ENCODE measurements at places on chromosomes 1 and 21. TPM values are rescaled to one million over a fixed set of nuclear protein-coding genes. Genes with fewer than 3 reads are reported as not detected.

CLDN14 gene
- total RNA-seq: not detected

OR2T34 gene
- total RNA-seq: not detected

SLAMF1 gene
- total RNA-seq: 70.6 TPM

CTSS gene
- total RNA-seq: 111 TPM

SLAMF9 gene
- not detected for total RNA-seq

HHAT gene
- total RNA-seq: 1.3 TPM

GOLT1A gene
- not detected for total RNA-seq

ETV3L gene
- total RNA-seq: not detected

CD34 gene
- total RNA-seq: 0.05 TPM

ACOT11 gene
- total RNA-seq: 1.9 TPM

RGS7 gene
- not detected for total RNA-seq

- DNase-seq: no peak
Observed at GRCh38 chr1:232521660-232522059, 108.3 kb downstream of the SIPA1L2 start.

GRCh38 chr1:88727205-88727604, 43.1 kb downstream of the PKN2 start:
- DNase-seq: no peak

GRCh38 chr1:18536356-18536755, 55.6 kb downstream of the KLHDC7A start:
- no peak for DNase-seq

DNA sequence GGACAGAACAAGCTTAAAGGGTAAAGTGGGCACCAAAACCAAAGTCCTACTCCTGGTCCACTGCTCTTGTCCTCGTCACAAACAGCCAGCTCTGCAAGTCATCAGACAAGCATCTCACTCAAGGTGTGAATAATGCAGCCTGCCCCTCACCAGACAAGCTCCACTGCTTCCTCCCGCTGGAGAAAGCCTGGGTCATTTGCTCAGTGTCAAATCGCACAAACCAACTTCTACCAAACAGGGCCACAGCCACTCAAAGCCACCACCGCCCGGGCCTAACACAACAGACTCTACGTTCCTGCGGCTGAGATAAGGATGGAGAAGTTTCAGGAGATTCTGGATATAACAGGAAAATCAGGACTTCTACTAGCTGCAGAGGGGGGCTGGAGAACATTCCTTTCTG, 3.3 kb downstream of the SSBP3 start:
- no peak for DNase-seq

DNA sequence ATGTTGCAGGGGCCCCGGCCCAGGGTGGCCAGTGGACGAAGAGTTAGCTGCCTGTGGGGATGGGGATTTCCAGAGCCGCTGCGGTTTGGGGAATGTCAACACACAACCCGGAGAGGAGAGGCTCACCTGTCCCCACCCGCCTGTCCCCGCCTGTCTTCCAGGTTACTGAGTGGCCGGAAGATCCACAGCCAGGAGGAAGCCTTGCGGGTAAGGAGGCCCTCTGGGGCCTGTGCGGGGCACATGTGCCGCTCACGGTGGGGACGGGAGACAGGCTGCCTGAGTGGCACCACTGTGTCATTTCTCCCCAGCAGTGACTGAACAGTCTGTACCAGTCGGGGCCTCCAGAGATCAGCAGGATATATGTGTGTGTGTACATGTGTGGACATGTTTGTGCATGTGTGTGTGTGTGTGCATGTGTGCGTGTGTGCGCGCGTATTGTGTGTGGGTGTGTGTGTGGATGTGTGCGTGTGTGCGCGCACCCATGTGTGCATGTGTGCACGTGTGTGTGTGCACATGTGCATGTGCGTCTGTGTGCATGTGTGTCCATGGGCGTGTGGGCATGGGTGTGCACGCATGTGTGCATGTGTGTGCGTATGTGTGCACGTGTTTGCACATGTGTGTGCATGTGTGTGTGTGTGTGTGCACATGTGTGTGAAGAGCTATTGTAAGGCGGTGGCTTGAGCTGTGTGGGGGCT, 25.6 kb downstream of the CSTB start:
- no peak for DNase-seq

GRCh38 chr1:51175278-51175677, 60.8 kb upstream of the RNF11 start:
- no peak for DNase-seq

DNA sequence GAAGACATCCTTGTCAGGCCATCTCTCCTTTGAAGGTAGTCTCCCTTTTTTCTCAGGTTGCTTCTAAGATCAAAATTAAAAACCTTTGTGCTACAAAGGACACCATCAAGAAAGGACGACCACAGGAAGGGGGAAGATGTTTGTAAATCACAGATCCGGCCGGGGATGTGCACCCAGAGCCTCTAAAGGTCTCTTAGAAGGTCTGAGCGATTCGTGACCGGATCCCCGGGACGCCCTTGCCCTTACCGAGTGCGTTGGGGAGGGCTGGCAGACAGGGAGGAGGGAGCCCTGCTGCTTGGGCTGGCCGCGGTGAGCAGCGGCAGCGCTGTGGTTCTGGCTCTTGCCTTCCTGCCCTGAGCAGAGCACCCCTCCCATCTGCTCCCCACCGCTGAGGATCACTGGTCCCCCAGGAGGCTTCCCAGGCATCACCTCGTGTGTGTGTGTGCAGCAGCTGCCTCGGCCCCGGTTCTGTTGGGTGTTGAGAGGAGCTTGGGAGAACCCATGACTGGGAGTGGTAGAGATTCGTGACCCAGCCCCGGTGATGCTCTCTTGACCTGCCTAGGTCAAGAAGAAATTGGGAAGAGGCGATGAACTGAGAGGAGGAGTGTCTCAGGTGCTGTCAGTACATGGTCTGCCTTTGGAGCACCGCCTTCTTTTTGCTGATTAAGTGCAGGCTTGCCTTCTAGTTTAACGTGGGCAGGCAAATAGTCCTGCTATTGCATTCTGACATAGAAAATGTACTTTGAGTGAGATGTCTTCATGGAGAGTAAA, 34.5 kb downstream of the AGPAT3 start:
- no peak for DNase-seq

GRCh38 chr21:25509862-25510261, 97.4 kb downstream of the MRPL39 start:
- no peak for DNase-seq

- DNase-seq: no peak
Observed at GRCh38 chr1:224609333-224609732, 6.8 kb upstream of the CNIH3 start.

DNA sequence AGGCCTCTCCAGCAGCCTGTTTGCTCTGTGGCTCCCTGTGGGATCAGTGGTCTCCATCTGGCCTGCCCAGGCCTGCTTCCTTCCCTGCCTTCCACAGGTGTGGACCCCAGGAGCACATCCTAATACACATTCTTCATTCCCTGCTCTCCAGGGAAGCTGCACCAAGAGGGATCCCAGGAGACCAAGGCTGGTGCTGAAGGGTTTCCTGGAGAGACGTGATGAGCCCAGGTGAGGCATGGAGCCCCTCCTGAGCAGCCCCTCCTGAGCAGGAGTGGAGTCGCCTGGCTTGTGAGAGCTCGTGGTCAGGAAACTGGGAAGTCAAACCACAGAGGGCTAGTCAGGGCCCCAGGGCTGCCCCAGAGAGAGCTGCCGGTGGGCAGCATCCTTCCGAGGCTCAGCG, 561.4 kb downstream of the MATN1 start:
- DNase-seq: no peak

DNA sequence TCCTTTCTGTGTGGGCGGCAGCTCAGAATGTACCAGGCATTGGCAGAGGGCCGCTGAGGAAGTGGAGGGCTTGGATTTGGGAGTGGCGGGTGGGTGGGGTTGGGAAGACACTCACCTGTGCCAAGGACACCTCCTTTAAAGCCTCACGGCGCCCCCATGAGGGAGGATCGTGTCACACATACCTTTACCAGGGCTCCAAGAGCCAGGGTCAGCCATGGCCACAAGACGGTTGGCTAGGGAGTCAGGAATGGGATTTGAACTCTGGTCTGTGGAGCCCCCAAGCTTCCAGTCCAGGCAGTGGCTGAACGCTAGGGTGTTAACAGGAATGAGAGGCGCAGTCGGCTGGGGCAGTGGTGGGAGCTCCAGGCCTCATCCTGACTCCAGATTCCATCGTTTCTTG, 4.6 kb downstream of the NBL1 start:
- DNase-seq: peak; percentile 33

- no peak for DNase-seq
Observed at GRCh38 chr1:10456048-10456447, 6.2 kb downstream of the CORT start.

DNA sequence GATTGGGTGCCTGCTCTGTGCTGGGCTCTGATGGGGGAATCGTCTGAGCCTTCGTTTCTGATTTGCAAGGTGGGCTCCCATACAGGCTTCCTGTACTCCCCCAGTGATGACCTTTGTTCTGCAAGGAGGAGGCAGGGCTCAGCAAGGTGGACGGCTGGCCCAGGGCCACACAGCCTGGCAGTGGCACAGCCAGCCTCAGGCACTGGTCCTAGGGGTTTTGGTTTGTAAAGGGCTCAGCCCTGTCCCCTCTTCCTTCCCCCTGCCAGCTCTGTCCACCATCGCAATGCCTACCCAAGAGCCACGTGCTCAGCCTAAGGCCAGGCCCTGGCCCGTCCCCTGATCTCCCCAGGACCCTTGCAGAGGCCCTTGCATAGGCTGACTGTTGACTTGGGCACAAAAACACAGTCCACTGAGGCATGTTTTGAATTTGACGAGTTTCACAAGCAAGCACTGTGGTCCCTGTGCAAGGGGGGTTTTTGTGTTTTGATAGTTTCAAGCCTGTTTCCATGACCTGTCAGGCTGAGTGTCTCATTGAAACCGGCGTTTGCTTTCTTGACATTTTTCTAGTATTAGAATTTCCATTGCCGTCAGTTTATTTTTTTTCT, 39.5 kb upstream of the TNFRSF1B start:
- no peak for DNase-seq

DNA sequence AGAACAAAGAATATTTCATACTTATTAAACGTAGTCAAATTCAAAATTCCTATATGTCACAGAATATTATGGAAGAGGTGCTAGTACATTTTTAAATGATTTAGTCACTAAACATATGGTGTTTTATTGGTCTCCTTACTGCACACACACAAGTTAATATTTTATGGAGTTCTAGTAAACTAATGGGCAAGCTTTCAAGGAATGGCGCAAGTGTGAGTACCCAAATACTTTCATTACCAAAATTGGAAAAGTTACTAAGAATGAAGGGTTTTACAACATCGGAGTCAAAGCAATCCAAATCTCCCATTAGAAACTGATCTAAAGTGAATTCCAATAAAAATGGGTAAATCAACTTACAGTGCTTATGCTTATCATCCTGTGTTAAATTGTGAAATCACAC, 921.9 kb downstream of the ADGRL2 start:
- DNase-seq: no peak

DNA sequence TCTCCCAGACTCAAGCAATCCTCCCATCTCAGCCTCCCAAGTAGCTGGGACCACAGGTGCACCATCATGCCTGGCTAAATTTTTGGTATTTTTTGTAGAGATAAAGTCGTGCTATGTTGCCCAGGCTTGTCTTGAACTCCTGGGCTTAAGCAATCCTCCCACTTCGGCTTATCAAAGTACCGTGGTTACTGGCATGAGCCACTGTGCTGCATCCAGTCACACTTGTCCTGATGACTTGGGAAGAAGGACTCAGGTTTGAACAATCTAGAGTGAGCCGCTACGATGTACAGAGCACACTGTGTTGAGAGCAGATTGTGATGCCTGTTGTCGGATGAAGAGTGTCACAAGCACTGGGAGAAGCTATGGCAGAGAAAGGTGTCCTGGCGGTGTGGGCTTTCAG, 27.2 kb downstream of the RNF187 start:
- DNase-seq: no peak

GRCh38 chr1:210132582-210132981, 100.0 kb upstream of the SERTAD4 start:
- DNase-seq: peak; percentile 16

DNA sequence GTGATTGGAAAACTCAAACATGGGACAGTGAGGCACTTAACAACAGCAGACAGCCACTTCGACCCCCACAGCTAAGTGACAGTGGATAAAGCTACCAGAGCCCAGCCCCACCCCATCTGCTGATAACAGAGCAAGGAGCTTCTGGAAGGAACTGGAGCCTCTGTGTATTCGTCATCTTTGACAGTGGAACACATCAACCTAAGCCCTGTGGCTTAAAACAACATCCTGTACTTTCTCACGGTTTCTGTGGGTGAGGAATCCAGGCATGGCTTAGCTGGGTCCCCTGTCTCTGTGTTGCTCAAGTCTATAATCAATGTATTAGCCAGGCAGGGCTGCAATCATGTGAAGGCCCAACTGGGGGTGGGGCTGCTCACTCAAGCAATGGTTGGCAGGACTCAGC, 18.4 kb upstream of the SIPA1L2 start:
- DNase-seq: no peak

GRCh38 chr21:42363312-42363711, 3.0 kb downstream of the TFF1 start:
- no peak for DNase-seq

DNA sequence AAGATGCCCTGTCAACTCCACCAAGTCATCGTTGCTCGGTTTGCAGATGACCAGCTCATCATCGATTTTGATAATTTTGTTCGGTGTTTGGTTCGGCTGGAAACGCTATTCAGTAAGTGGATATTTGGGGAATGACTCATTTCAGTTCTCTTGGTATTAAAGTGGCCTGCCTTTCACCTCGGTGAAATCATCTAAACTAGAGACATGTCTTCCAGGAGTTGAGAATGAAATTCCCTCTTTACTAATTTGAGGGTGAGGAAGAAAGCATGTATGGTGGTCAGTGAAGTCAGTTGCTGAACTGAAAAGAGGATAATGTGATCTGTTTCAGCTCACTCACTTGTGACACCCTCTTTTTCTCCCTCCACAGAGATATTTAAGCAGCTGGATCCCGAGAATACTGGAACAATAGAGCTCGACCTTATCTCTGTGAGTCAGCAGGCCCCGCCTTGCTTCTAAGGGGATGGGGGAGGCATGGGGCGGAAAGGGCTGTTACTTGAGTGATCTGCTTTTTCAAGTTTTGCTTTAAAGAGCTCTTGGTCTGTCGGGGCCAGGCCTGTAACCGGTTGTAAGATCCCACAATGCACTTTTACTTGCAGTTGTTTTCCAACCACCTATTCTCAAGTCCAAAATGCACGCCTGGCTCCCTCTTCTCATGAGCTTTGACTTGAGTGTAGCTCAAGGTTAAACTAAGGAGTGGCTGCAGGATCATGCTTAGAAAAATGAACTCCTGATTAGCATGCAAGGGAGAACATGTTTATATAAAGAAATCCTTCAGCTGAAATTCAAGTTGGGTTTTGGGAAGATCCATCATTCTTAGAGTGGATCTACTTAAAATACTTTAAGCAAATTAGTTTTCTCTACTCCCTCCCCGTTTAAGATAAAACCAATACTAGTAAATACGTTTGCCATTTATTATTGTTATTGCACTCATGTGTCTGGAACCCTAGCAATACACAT, 59.8 kb downstream of the CAPN2 start:
- DNase-seq: no peak

DNA sequence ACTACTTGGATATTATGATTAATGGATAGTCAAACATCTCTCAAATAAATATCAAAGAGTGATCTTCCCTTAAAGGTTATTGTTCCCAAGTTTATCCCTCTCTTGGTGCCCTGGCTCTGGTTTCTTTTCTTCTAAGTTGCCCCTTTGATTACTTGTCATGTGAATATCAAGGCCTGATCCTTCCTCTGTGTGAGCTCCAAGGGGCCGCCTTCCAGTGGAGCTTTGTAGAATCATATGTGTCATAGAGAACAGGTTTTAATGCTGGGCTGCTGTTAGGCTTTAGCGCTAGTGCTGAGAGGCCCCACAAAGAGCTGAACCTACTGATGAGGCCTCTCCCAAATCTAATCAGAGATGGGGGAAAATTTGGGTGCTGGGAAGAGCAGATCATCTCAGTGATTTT, 25.5 kb downstream of the UCK2 start:
- no peak for DNase-seq
